Heart right ventricle (tissue), 16 donors: ENCODE measurements at places on chromosomes 13 and 19. TPM values are rescaled to one million over a fixed set of nuclear protein-coding genes. Genes with fewer than 3 reads are reported as not detected.

- DNase-seq, result no peak
Measured at GRCh38 chr19:41872384-41872774, 4.7 kb upstream of the CD79A start.

DNA sequence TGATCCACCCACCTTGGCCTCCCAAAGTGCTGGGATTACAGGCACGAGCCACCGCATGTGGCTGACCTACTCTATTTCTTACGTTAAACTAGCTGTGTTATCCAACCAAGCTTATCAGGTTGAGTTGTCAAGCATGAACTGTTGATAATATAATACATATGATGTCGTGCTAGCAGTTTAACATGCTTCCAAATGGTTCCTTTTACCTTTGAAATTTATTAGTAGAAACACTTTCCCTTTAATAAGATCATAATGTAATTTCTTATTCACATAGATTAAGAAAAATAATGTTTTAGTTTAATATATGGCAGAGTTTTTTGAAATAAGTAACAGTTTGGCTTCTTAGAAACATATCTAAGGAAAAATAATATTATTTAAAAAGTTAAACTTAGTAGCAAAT is 34.4 kb upstream of the VWA8 start:
- no peak for DNase-seq

- DNase-seq, result no peak
Measured at GRCh38 chr19:40335855-40336600, 12.2 kb downstream of the C19orf47 start.

GRCh38 chr19:7468840-7469239 is 20.0 kb downstream of the PEX11G start:
- DNase-seq, result no peak

- no peak for DNase-seq
Measured at GRCh38 chr13:31134039-31134711, 27.5 kb downstream of the HSPH1 start.

DNA sequence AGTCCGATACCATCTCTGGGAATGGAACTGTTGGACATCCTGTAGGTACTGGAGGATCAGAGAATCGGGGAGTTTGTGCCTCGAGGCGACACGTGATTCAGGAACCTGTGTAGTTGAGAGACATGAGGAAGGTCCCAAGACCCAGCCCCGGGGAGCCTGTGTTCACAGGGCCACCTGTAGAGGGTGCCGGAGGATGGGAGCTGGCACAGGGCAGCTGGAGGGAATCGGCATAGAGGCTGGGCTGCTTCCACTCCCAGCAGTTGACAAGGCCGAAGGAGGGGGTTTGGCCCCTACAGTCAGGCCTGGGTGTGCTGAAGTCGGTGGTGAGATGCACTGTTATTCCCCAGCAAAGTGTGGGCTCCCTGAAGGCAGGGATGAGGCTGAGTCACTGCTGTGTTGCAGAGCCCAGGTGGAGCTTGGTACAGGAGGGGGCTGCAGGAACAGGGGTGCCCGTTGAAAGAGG is 2.5 kb upstream of the ISYNA1 start:
- DNase-seq, result no peak

DNA sequence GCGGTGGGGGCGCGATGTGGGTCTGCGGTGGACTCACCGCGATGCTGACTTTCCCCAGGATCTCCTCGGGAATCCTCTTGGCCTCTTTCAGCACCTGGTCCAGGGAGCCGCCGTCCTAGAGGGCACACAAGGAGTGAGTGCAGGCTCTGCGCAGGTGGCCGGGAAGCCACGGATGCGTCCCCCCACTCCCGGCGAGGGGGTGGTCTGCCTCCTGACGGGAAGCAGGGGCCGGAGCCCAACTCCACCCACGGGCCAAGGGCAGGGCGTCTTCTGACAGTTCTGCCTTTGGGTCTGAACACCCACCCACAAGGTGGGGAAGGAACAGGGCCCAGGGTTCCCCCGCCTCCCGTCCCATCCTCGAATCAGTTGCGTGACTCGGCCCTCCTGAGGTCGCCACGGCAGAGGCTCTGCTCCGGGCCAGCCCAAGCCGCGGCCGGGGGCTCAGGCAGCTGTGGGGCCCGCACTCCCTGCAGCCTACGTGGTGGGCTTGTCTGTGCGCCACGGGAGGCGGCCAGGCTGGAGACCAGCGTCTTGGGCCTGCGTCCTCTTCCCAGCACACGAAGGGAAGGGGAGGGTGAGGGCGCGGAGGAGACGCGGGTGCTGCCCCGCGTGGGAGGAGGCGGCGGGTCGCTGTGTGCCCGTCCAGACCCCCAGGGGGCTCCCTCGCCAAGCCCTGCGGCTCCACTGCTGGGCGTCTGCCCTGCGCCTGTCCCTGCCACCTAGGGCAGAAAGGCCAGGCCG is 21.4 kb downstream of the MAP2K2 start:
- DNase-seq, result no peak

DNA sequence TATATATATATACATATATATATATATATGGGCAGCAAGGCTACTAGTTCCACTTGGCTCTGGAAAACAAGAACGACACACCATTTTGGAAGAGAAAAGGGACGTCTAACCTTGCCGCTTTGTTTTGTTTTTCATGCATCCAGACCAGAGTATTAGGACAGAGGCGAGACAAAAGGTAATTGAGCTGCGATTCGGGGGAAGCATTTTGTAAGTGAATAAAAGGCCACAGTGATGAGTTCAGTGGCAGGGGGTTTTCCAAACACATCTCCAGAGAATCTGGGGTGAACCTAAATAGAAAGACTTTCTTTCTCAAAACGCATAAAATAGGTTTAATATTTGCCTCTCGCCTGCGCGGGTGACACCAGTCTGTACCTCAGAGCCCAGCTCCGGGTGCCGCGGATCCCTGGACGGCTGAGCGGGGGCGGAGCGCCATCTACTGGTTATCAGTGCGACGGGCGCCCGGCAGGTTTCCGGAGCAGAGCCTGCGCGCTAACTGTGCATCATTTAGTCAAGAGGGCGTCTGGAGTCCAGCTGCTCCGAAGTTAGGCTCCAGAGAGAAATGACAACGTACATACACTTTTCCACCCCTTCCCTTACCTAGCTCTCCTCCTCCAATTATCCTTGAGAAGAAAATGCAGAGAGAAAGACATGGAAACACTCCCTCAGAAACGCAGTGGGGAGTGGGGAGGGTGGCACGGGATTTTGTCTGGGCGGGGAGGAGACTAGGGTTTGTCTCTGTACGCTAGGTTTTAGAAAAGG is 262.3 kb downstream of the TBC1D4 start:
- DNase-seq, result peak; percentile 80

GRCh38 chr19:1074544-1075283 is 7.7 kb downstream of the ARHGAP45 start:
- peak; percentile 78 for DNase-seq

DNA sequence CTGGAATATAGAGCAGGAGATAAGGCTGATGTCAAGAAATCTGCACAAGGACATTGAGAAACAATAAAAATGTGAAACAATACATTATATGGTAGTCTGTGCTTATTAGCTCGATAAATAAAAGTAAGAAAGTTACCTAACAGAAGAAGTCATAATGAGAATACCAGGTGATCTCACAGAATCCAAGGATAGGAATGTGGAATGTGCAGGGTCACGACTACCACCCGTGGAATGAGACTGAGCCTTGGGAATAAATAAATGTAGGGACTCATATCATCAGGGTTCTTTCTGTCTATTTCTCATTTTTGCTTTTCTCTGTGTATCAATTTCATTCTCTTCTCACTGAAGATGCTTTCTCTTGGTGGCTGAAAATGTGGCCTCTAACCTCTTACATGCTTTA is 26.0 kb upstream of the KBTBD7 start:
- DNase-seq, result no peak

GRCh38 chr13:109114991-109115390 is 485.6 kb downstream of the MYO16 start:
- no peak for DNase-seq

DNA sequence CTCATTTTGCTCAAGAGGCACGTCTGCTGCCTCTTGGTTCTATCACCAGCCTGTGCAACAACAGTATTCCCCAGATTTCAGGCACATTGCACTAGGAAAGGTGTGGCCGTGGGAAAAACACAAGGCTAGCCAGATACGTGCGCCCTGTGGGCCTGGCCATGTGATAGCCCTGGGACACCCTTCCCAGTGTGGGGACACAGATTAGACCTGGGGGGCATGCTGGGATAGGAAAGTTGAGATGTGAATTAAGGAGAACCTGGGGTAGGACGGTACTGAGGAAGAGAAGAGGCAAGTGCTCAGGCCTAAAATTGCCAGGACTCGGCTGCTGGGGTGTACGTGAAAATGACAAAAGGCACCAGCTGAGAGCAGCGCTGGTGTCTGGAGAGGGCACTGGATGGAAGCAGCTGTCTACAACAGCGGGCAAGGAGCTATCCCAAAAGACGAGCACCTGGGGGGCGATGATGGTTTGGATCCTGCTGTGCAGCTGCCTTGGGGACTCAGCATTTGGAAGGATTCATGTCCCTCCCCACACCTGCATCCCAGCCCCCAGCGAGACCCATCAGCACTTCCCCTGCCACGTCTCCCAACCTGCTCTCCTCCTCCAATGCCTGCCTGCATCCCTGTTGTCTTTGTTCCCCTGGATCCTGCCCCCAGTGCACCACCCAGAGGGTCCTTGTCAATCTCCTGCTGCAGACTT is 54.3 kb downstream of the GGACT start:
- no peak for DNase-seq

GRCh38 chr13:33794576-33794975 is 23.4 kb upstream of the RFC3 start:
- no peak for DNase-seq

DNA sequence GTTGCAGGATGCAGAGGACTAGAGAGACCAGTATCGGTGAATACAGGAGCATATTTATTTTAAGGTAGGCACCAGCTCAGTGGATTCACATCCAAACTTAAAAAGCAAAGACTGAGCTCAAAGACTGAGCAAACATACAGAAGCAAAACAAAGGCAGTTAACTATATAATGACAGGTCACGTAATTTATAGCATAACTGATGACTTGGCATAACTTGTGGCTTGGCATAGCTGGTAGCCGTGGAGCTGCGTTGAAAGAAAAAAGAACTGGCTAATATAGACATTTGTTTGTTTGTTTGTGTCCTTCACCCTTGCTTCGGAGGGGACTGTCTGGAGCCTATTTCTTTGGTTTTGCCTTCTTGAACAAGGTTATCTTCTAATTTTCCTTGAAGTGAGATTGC is 33.7 kb downstream of the ZNF493 start:
- DNase-seq, result no peak

DNA sequence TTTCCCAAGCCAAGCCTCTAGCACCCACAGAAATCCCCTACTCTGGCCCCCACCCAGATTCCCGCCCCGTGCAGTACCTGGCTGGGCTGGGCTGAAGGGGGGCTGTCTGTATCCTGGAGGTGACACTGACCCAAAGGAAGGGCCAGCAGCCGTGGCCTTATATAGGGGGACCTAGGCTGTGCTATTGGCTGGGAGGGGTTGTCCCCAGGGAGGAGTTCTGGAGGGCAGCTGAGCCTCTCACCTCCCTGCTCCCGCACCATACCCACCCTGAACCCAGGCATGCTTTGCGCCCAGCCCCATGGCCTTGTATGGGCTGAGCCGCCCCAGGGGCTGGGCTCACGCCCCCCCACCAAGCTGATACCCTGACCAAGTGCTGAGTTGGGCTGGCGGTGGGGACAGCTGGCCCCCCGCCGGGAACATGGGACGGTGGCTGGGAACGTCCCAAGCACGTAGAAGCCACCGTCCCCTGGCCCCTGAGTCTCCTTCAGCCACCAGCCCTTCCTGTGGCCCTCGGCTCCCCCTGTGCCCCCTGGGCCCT is at the start of gene CKM:
CKM (minus strand) TSS at position 132 of the 538 bp plus-strand sequence. CDS start 3,162 bp downstream, outside the sequence.
- peak; percentile 79 for DNase-seq

GRCh38 chr19:47713046-47714021 is at the start of gene EHD2:
EHD2 (plus strand) TSS chr19:47713422; CDS start chr19:47716613, 3,191 bp downstream.
- DNase-seq, result peak; percentile 86

Gene PEAK3
- polyA plus RNA-seq, result 0.22 TPM

Gene CELF5
- not detected for polyA plus RNA-seq

Gene SLC17A7
- polyA plus RNA-seq, result 2.0 TPM

Gene IL17D
- polyA plus RNA-seq, result 0.51 TPM

Gene APOC4
- polyA plus RNA-seq, result not detected

Gene PROZ
- polyA plus RNA-seq, result 0.03 TPM

Gene HMGB1
- 181 TPM for polyA plus RNA-seq

Gene SHISA7
- not detected for polyA plus RNA-seq

Gene IQCN
- polyA plus RNA-seq, result 7.8 TPM

Gene CLEC17A
- not detected for polyA plus RNA-seq

Gene PLPP2
- polyA plus RNA-seq, result 0.91 TPM

Gene IRGC
- not detected for polyA plus RNA-seq

Gene ZNF154
- 6.4 TPM for polyA plus RNA-seq

Gene CPB2
- polyA plus RNA-seq, result not detected
